ENCODE measurements at places on chromosomes 16 and 17.

- peak; percentile 34 for DNase-seq
These were observed at the start of gene CASKIN1 for GRCh38 chr16:2196162-2196980. Gene CASKIN1, minus strand, starts transcription at chr16:2196605. Its CDS starts 173 bp downstream, at chr16:2196432.

GRCh38 chr17:19726631-19727376, 10.4 kb upstream of the SLC47A2 start:
- no peak for DNase-seq

GRCh38 chr16:30901201-30902028, 5.0 kb downstream of the CTF1 start:
- DNase-seq = peak; percentile 51

DNA sequence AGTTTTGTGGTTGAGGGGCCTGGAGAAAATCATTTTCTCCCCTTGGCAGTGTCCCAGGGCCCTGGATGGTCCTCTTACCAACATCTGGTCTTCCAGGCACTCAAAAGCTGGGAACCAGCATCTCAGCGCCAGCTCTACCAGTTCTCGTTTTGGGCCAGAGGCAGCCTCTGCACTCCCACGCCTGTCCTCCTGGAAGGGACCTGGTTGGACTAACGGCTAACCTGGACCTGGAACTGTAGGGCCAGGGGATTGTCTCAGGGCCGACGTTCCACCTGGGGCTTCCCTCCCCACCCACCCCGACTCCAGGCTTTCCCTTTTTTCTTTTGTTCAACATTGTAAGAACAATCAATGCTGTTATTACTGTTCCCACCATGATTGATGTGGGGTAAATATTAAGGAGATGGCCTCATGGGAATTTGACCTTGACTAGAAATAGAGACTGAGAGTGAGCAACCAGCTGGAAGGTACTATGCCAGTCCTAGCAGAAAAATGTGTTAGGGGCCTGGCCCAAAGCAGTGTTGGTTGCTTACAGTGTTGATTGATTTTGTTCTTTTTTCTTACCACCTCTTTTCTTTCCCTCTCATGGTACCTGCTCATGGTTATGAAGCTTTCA, 81.4 kb downstream of the ABCC6 start:
- no peak for DNase-seq

GRCh38 chr16:26394409-26394808, 672.3 kb upstream of the C16orf82 start:
- no peak for DNase-seq

DNA sequence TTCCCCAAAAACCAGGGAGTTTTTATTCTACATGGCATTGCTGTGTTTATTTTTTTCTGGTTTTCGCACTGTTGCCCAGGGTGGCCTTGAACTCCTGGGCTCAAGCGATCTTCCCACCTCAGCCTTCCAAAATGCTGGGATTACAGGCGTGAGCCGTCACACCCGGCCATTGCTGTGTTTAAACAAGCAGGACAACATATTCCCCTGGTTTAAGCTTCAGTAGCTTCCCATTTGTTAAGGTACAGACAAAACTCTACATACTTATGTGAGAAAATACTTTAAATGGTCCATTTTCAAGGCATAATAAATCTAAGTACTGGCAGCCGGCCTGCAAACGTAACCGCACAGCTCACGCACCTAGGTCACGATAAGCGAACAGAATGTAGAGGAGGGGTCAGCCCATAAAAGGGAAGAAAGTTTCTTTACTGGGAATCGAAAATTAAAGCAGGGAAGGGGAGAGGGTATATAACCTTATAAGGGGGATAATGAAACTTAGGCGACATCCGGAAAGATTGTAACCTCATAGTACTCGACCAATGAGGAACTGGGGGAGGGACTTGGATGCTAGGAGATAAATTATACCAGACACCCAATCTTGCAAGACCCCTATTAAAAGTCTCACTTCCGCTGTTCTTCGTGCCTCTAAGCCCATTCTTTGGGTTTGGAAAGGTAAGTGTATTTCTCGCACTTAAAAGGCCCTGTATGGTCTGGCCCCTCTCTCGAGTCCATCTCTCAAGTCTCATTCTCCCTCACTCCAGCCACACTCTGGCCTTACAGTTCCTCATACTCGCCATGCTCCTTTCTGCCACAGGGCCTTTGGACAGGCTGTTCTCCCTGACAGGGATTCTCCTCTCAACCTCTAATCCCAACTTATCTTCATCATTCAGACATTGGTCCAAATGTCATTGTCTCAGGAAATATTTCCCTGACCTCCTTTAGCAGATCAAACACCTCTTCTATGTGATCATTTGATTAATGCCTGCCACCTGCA, 59.2 kb downstream of the TEX14 start:
- DNase-seq = no peak

DNA sequence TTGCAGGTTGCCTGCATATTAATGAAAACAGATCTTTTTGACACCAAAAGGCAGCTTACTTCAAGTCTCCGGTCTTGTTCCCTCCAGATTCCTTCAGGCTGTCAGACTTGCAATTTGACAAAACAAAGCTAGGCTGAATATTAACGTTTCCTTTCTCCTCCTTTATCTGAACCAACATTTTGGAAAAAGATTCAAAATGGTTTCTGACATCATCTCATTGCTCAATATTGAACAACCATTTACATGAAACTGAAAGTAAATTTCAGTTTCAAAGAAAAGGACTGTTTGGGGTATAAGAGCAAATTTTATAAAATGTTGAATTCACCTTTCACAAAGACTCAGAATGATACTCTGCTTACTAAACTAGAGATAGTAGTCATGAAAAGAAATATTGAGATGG, 521.8 kb downstream of the KCNJ2 start:
- peak; percentile 36 for DNase-seq

DNA sequence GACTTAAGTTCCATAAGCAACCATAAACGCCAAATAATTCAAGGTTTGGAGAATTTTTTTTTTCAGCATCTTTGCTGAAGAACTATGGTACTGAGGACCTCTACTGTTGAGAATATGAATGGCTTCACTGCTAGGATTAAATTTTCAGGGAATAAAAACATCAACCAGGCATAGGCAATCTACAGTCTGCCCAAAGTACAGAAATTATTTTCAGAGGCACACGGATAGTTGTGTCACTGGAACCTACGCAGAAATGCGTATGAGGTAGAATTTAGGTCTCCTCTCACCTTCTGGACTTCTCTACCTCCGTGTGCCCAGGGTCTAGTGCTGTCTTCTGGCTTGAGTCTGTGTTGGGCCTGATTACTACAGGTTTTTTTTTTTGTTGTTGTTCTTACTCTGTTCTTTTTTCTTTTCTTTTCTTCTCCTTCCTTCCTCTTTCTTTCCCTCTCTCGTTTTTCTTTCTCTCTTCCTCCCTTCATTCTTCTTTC, 39.7 kb downstream of the NACA2 start:
- DNase-seq = peak; percentile 75

- DNase-seq = peak; percentile 62
These were observed 815.5 kb downstream of the KCNJ18 start for GRCh38 chr17:22507823-22508222.

DNA sequence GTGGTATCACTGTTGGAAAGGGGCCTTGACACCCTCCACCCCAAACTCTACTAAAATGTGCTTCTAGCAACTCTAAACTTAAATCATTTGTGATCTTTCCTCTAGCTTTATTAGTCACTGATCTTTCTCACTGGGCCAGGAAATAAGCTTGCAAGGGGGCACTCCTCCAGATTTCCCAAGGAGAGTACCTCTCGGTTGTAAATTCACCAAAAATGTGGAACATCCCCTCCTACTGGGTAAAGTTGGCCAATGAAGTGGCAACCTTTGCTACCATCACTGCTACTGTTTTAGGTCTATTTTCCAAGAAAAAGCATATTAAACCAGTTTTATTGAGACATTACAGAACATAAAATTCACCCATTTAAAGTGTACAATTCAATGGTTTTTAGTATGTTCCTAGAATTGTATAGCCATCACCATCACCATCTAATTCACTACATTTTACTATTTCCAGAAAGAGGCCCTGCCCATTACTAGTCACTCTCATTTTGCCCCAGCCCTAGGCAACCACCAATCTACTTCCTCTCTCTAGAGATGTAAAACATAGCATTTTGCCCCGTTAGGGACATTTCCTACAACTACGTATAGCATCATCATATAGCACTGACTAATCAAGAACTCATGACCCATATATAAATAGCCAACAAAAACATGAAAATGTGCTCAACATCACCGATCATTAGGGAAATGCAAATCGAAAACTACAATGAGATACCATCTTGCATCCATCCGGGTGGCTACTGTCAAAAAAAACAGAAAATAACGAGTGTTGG, 44.6 kb upstream of the ADCY9 start:
- DNase-seq = no peak

- DNase-seq = no peak
These were observed 10.7 kb downstream of the MYH4 start for GRCh38 chr17:10458701-10459100.

DNA sequence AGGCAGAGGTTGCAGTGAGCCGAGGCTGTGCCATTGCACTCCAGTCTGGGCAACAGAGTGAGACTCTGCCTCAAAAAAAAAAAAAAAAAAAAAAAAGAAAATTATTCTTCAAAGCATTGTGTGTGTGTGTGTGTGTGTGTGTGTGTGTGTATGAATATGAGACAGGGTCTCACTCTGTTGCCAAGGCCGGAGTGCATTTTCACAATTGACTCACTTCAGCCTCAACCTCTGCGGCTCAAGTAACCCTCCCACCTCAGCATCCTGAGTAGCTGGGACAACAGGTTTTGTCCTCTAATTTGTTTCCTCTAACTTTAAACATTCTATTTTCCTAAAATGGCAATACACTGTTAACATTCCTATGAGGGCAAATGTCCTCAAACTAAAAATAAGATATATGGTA, 7.7 kb downstream of the FBXO47 start:
- no peak for DNase-seq

DNA sequence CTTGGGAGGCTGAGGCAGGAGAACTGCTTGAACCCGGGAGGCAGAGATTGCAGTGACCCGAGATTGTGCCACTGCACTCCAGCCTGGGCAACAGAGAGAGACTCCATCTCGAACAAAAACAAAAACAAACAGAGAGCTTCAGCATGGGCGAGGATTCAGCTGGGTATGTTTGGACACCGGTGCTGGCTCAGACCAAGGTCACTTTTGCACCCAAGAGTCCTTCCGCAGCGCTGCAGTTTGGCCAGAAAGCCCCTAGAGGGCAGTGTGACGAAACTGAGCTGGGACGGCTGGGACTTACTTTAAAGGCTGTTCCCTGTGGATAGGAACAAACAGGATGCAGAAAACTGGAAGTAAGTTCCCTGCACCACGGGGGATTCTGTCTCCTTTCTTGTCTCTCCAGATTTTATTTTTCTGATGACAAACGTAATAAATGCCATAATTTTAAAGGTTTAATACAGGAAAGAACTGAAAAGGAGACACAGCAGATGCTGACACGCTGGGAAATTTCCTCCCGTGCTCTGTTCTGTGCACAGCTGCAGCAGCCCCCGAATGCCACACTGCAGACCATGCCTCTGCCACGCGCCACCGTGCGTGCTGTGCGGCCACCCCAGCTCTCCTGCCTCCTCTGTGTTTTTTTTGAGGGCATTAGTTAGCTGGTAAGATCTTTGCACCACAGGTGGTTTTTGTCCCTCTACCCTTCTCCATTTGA, 25.2 kb upstream of the USP36 start:
- DNase-seq = peak; percentile 83

DNA sequence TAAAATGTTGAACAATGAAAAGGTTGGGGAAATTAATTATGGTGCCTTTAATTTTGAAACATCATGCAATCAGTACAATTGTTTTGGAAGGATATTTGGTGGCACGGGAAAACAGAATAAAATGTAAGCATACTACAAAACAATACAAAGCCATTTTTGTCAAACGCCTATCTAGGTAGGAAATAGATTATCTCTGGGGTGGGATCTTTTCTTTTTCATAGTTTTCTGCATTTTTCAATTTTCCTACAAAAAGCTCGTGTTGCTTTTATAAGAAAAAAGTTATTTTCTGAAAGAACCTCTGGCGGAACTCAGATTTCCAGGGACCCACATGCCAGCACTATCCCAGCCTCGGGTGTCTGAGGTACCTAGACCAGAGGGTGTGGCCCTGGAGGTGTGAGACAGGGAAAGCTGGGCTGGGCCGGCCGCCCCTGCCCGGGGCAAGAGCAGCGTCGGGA, 961 bp upstream of the MAP3K3 start:
- DNase-seq = no peak

GRCh38 chr17:67995570-67996263, 552 bp downstream of the C17orf58 start:
- peak; percentile 25 for DNase-seq

GRCh38 chr17:43615330-43616028, 46.2 kb downstream of the MEOX1 start:
- peak; percentile 80 for DNase-seq

- DNase-seq = peak; percentile 30
These were observed 31.9 kb downstream of the CMC2 start for GRCh38 chr16:80974649-80975376.

GRCh38 chr17:66994361-66994760, 29.9 kb downstream of the CACNG4 start:
- DNase-seq = no peak

DNA sequence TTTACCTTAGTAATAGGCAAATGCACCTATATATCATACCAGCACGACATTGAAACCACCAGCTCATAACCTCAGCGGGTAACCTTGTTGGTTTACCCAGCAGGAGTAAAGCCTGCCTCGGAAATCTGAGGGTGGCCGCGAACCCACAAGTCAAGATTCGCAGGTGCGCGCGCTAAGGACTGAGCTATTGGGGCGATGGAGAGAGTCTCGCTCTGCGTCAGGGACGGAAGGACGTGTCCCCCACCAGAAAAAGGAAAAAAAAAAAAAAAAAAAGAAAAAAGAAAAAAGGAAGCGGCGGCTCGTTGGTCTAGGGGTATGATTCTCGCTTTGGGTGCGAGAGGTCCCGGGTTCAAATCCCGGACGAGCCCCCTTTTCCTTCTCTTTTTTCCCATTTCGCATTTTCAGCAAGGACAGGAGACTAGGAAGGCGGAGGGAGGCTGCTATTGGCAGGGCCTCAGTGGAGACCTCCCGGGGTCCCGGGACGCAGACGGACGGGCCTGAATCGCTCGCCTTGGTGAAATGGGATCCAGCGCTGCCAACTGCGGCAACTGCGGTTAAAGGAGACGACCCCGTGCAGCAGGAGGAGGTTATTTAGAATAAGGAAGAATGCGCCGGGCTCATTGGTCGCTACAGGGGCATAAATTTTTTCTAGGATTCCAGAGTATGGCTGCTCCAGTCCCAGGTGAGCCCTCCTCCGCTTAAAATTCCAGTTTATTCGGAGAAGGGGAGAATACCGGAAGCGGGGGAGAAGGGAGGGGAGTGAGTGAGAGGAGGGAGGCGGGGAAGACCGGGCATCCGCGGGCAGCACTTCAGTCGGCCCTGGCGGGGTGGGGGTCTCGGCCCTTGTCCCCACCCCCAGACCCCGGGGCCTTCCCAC, at the start of gene OR1F1:
TSS of gene OR1F1 (plus strand) at position 407 of the 877 bp plus-strand sequence.
- DNase-seq = peak; percentile 80

DNA sequence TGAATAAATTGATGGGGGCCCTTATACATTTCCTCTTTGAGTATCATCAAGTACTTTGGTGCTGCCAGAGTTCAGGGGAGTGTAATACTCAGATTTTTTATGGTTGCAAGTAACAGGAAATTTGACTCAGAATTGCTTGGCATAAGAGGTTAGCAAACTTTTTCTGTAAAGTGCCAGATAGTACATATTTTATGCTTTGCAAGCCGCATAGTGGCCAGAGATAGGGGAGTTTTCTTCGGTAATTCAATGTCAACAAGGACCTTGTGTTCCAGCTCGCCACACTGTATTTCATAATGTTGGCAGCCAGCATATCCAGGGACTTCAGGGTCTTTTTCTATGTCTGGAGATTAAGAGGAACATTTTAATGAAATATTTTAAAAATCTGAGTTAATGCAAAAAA, 51.0 kb upstream of the MARCHF10 start:
- no peak for DNase-seq

- no peak for DNase-seq
These were observed 35.0 kb downstream of the ZCCHC14 start for GRCh38 chr16:87457709-87458423.

All from OCI-M1 (cell line).